AML-193 (cell line): ENCODE measurements at places on chromosomes 2 and 18.

DNA sequence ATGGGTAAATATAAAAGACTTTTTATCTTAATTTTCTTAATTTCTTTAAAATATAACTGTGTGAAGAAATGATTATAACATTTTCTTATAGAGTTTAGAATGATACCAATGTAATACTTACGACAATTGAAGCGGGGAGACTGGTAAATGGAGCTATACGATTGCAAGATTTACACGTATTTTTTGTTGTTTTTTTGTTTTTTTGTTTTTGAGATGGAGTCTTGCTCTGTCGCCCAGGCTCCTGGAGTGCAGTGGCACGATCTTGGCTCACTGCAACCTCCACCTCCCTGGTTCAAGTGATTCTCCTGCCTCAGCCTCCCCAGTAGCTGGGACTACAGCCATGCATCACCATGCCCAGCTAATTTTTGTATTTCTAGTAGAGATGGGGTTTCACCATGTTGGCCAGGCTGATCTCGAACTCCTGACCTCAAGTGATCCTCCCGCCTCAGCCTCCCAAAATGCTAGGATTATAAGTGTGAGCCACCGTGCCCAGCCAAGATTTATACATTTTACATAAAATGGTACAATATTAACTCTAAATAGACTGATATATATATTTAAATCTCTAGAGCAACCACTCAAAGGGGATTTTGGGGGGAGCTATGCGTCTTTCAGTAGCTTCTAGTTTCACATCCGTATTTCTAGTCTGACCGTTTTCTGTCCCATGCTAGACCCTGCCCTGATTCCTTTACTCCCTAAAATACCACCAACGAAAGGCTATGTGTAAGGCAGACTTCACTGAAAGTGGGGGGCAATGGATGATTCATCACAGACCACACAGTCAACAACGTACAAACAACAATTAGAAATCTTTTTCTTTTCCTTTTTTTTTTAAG, 28.2 kb upstream of the ATG16L1 start:
- no peak for DNase-seq

GRCh38 chr2:151775057-151775740, 40.9 kb upstream of the NEB start:
- no peak for DNase-seq

DNA sequence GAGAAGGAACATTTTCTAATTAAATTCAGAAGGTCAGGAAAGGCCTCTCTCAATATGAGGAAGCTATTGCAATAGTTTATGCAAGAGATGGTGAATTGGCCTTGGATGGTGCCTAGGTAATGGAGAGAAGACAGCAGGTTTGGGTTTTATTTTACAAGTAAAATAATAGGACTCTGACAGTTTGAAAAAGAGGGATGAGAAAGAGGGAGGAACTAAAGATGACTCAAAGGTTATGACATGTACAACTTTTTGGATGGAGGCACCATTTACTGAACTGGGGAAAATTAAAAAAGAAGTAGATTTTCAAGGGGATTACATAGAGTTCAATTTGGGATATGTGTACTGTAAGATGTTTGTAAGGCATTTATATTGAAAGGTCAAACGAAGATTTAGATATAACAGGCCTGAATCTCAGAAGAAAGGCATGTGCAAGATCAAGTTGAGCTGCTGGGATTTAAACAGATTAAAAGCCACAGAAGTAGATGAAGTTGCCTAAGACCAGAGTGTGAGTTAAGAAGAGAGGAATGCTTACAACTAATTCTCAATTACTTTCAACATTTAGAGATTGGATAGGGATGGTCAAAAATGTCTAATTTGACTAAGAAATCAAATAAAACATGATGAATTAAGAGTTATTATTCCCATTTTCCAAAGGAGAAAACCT, 12.3 kb upstream of the ASNSD1 start:
- DNase-seq: peak; percentile 15

- no peak for DNase-seq
Measured at GRCh38 chr2:151374436-151374835, 17.0 kb downstream of the TNFAIP6 start.

GRCh38 chr2:223918671-223919134, 26.4 kb downstream of the WDFY1 start:
- no peak for DNase-seq

- DNase-seq: no peak
Measured at GRCh38 chr2:15967415-15968279, 27.3 kb downstream of the MYCN start.

DNA sequence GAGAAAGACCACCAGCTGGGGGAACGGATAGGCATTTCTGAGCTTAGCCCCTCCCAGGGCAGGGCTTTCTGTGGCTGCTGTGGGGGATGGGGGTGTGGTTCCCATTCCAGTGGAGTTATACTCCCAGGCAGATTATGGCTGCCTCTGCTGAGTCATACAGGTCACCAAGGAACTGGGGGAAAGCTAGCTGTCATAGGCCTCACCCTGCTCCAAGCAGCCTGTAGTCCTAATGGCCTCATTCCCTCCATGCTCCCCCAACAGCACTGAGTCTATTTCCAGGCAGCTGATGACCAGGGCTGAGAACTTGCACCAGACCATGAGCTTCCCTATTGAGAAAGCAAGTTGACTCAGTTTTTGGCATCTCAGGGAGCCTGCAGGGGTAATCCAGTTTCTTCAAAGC, 87.1 kb downstream of the GPR39 start:
- DNase-seq: no peak

DNA sequence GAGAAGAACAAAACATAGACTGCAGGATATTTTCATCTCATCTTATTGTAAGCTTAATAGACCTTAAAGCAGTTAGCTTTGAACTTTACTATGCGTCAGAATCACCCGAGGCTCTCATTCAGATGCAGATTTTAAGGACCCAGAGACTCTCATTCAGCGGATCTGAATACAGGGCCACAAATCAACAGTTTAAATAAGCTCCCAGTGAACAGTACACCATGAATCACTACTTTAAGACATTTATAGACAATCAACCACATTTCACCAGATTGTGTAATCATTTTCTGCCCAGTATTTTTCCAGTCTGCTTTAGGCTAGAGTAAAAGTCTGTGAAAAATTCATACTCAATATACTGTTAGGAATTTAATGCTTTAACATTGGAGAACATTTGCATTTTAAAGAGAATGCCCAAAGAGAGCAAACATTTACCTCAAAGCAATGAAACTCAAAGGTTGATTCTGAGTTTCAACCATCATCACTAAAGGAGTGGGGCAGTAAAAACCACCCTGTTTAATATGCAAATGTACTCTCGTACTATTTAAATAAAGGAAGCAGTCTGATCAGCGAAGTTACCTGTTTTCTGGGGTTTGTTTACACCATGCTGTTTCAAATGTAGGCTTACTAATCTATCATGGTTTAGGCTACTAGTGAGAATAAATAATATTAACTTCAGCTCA, 11.0 kb upstream of the ALPK2 start:
- no peak for DNase-seq

DNA sequence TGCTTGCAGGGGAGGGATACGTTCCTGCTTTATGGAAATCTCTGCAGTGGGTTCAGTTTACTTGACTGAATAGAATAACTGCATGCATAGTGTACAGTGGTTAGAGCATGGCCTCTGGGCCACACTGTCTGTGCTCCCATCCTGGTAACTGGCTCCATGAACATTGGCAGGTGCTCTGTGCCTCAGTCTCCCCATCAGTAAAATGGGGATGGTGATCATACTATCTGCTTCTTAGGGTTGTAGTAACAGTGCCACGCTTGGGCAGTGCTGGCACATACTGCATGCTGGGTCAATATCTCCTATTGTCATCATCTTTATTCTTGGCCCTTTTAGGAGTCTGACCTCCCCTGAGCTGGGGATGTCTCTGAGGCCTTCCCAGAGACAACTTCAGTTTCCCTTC, 117.3 kb downstream of the CTIF start:
- DNase-seq: no peak

GRCh38 chr18:5122272-5122671, 74.8 kb downstream of the AKAIN1 start:
- DNase-seq: no peak

DNA sequence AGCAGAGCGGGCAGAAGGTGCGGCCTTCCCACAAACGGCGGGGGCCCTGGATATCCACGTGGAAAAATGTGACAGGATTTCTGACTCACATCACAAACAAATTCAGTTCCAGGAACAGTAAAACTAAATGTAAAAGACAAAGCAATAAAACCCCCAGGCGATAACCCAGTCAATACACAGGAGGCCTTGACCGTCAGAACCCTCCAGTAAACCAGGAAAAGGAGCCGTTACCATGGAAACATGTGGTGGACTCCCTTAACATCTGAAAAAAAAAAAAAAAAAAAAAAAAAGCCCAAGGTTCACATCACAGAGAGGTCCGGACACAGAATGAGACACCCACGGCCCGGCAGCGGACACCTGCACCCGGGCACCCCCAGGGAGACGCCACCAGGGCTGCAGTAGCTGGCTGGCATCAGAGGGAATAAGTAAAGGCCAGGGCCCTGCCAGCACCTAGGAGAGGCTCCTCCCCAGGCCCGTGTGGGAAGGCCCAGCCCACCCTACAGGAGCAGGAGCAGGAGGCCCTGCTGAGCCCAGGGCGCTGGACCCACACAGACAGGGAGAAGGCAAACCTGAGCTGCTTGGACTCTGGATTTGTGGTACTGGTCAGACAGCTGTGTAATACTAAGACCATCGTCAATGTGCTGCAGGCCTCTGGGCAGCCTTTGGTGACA, 83.7 kb downstream of the TMEM18 start:
- DNase-seq: no peak

DNA sequence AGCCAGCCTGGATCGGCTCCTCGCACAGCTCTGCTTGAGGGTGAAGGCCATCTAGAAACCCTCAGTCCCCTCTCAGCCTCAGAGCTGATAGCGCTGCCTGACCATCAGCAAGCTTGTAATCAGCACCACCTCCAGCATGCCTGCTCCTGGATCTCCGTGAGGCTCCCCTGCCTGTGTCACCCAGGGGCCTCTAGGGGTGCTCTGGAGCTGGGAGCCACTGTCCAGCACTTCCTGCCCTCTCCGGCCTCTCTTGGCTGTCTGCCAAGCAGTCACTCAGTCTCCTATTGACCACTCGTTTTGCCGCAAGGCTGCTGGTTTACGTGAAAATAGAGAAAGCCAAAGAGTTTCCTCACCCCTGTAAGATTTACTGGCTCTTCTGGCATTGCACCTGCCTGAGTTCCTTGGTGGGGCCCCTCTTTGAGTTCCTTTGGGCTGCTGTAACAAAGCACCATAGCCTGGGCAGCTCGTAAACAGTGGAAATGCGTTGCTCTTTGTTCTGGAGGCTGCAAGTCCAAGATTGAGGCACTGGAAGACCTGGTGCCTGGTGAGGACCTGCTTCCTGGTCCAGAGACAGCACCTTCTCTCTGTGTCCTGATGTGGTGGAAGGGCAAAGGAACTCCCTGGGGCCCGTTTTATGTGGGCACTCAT, 17.9 kb downstream of the CAPN10 start:
- DNase-seq: peak; percentile 19

DNA sequence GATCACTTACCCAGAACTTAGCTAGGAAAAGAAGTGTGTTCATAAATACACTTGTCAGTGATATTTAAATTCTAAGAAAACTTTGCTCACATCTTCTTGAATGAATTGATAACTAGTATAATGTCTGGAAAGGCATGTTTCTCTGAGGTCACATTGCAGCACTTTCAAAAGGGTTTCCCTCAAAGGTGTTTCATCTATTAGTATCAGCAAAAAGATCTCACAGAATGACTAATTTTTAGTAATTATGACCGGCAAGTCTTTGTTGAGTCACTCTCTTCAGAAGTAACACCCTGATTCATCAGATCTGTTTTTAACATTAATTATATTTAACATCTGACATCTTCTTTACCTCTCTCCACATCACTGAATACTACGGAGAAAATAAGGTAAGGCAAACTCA, 222.3 kb downstream of the IKZF2 start:
- no peak for DNase-seq

GRCh38 chr18:63477968-63478367, 1.2 kb downstream of the SERPINB5 start:
- no peak for DNase-seq

GRCh38 chr2:5020116-5020875, 671.9 kb upstream of the SOX11 start:
- DNase-seq: no peak

- no peak for DNase-seq
Measured at GRCh38 chr2:15092181-15092580, 459.7 kb downstream of the LRATD1 start.

DNA sequence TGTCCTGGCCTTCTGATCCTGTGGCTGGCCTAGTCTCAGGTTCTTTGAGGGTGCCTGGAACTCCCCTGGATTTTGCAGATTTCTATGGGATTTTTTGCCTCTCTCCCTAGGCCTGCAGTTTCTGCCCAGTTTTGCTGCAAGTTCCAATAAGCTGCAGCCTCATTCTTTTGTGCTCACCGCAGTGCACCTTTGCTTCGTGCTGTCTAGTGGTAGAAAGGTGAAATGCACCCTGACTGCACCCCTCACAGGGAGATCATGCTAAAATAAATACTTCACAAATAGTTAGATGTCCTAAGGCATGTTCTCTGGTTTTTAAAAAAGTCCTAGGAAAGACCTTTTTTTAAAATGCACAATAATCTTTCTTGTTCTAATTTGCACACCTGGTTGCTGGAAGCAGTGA, 72.5 kb downstream of the GNAL start:
- DNase-seq: no peak
